Suppressor macrophage treated with lipopolysaccharide for 1 hour (primary cell): ENCODE measurements at places on chromosomes 4 and X.

GRCh38 chr4:98518559-98519267 lies 139.7 kb downstream of the TSPAN5 start:
- no peak for DNase-seq

- no peak for DNase-seq
Observed at GRCh38 chr4:139453041-139453370, 915 bp upstream of the RAB33B start.

GRCh38 chrX:141341341-141341740 lies 99.0 kb upstream of the SPANXC start:
- DNase-seq: no peak

DNA sequence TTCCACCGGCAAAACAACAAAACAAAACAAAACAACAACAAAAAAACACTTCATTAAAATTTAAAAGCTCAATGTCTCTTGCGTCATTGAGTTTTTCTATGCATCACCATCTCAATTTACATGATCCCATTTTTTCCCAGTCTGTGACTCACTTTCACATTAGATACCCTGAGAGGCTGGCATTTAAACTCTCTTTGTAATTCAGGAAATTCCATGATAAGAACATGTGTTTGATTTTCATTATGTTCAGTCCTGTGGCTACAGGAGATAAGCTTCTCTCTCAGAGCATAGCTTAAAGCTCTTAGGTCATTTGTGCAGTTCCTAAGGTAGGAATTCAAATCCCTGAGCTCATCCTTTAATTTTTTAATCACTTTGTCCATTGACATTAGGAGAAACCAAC lies 104.6 kb downstream of the NBDY start:
- no peak for DNase-seq

GRCh38 chrX:72495046-72495445 lies 77.6 kb downstream of the HDAC8 start:
- DNase-seq: no peak

GRCh38 chrX:150831863-150832262 lies 66.6 kb downstream of the CD99L2 start:
- no peak for DNase-seq

DNA sequence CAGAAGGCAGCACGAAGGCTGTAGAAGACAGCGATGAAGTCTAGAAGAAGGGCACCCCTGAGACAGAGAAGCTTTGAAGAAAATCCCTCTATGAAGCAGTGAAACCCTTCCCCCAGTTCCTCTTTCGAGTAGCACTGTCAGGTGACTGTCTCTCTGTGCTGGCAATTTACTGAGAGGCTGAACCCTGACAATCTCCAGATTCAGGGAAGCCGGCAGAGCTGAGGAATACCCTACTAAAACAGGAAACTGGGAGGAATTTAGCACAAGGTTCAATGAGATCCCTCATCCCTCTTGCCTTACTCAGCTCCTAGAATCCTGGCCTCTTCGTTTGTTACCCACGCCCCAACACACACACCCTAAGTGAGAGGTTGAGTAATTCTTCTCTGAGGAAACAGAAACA lies 239.7 kb upstream of the NOCT start:
- DNase-seq: peak; percentile 72

GRCh38 chr4:186067757-186068385 lies 1.1 kb upstream of the TLR3 start:
- DNase-seq: peak; percentile 58
